Neuronal stem cell (in vitro differentiated cells): ENCODE measurements at places on chromosomes 1 and 21.
A peak's percentile ranks its signal among the peaks of the same experiment; 100 is the strongest.

DNA sequence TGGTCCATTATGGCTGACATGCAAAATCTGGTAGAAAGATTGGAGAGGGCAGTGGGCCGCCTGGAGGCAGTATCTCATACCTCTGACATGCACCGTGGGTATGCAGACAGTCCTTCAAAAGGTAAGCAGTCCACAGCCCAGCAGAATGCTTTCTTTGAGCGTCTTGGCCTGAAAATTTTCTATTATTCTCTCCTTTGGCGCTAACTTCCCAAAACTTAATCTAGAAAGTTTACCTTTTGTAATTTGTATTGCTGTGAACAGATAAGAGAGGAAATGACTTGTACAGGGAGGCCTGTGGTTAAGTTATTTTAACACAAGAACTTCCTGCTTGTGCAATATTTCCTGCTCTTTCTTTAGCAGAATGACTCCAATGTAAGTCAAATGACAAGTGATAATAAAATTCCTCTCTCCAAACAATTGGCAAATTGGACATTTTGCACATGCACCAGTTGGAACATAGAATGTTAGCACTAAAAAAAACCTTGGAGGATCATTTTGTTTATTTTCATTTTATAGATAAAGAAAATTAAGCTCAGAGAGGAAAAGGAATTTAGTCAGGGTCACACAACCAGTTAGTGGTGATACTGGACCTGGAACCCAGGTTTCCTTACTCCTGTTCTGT, 18.9 kb downstream of the CAP1 start:
- no peak for DNase-seq

DNA sequence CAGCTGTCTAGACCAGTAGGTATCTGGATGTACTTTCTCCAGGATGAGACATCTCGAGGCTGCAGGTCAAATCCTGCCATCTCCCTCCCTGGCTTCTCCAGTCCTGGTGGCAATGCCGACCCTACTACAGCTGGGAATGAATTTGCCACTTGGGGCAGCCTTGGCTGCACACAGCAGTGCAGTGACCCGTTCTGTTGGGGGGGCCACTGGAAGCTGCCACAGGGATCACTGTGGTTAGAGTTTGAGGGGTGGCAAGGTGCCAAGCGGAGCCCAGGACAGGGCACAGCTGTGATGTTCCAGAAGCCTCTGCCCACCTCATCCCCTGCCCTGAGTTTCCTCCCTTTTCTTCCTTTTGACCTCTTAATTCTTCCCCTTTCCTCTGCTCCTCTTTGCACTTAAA, 17.1 kb downstream of the COL6A2 start:
- no peak for DNase-seq

DNA sequence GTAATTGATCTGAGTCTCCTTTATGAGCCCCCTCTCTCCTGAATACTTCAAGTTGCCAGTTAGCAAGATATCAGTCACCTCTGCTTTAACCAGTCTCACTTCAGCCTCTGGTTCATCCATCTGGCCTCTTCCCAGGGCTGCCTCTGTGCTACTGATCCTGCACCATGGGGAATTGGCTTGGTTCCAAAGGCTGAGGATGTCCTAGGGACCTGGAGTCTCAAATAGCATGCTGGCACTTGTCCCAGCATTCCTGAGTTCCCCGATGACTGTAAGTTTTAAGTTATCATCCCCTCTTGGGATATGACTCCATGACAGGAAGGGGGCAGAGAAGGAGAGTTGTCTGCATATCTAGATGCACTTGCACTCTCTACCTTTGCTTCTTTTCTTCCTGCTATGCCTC, 252.0 kb downstream of the PTBP2 start:
- DNase-seq, result no peak

DNA sequence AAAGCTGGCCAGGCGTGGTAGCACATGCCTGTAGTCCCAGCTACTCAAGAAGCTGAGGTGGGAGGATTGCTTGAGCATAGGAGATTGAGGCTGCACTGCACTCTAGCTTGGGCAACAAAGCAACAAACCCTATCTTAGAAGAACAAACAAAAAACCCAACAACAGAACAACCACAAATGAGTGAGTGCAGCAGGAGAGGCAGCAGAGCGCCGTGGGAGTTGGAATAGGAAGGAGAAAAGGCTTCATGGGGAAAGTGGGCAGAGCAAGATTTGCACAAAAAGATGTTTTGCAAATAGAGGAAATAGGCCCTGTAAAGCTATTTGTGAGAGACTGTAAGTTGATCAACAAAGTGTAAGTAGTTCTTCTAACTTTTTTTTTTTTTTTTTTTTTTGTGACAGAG, 19.6 kb downstream of the SMAP2 start:
- DNase-seq, result no peak

DNA sequence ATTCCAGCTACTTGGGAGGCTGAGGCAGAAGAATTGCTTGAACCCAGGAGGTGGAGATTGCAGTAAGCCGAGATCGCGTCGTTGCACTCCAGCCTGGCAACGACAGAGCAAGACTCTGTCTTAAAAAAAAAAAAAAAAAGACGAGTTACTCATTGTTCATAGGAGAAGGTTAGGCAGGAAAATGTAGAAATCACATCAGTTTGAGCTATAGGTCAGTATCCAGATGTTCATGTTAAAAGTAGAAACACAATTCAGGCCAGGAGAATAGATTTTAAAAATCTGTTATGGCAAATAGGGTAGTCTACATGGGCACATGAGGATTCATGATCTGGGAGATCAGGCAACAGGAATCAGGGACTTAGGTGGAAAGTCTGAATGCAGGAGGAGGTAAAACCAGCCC, 57.7 kb downstream of the SELENOF start:
- DNase-seq, result no peak

DNA sequence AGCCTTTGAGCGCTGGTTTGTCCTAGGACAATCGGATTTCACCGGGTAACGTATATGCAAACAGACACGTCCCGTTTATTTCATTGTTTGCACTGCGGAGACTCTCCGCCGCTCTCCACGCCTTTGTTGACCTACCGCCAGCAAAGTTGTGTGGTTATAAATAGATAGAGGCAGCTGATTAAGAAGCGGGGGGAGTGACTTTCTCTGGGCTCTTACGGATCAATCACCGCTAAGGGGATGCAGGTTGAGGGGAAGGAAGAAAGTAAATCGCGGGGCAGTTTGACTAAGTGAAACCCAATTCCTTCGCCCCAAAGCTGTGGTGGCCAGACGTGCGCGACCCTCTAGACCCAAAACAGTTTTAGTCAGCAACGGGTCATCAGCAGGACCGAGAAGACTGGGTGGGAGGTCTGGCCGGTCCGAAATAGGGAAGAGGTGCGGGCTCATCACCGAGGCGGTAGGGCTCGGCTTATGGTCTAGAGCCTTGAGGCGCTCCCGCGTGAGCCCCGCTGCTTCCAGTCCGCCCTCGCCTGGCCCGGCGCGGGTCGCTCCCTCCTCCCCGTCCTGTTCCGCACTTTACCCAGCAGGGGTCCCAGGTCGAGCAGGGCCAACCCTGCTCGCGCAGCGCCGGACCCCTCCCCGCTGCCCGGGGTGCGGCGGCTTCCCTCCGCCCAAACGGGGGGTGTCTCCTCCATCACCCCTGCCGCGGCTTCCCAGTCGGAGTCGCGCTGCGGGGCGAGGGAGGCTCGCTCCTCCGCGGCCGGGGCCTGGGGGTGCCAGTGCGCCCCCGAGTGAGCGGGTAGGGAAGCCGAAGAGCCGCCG, 120.8 kb upstream of the RRP15 start:
- DNase-seq, result peak; percentile 65

DNA sequence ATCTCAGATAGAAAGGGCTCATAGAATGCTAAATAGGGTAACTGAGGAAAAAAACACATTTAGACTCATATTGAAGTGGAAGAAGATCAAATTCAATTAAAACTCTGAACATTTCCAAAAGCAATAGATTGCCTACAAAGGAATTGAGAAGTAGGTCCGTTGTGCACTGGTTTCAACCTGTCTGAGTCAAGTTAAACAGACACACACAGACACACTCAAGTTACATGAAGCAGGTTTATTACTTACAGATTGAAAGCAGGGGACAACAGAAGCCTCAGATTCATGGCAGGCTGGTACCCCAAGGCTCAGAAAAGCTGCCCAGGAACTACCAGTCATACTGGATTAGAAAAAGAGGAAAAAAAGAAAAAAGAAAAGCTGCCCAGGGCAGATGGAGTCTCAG, 20.7 kb upstream of the S100A2 start:
- no peak for DNase-seq

- no peak for DNase-seq
These were observed 28.4 kb downstream of the RNF2 start for GRCh38 chr1:185073725-185074124.

DNA sequence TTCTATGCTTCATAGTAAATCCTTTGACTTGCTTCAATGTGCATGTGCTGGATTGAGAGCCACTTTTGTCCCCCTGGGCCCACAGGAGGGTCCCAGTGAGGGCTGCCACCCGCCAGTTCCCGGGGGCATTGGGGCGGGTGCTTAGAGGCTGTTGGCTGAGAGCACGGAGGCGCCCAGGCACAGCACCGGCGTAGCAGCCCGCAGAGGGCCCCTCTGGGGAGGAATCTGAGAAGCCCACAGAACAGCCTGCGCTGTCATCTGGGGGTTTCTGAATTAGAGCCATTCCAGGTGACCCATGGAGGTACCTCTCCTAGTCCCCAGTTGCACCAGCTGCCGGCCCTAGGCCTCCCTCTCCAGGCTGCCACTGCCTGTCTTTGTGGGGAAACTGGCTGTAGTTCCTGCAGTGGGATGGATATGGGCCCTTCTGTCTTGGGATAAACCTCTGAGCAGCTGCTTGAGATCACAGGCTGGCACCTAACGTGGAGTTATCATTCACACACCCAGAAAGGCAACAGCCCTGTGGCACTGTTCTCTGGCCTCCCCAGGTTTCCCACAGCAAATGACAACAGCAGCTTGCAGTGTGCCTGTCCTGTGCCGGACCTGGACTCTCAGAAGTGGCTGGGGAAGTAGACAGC, 39.5 kb downstream of the TMEM51 start:
- no peak for DNase-seq

DNA sequence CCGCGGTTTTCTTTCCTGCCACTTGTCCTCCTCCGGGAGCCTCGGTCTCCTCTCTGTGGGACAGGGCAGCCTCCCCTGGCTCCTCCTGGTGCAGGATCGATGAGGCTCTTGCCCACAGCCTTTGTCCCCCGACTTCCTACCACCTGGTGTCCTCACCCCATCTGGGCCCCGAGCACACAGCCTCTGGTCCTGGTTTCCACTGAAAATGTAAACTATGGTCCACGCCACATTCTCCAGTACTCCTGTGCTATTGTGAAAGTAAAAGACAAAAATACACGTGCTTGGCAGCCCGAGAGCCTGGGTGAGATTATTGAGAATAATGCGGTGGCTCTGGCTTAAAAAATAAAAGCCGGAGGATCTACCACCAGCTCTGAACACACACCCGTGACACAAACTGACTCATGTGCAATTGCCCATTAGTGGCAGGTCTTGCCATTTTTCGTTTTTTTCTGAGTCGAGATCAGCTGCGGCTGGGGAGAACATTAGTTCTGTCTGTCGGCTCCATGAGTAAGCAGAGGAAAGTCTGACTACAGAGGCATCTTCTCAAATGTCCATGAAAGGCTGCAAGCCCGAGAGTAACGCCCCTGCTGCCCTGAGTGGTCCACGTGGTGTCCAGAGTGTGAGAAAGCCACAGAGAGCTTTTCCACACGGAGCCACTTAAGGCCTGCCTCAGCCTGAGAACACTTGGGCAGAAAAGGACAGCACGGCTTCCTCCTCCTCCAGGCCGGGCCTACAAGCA, 5.7 kb upstream of the COL6A2 start:
- DNase-seq, result no peak

- peak; percentile 20 for DNase-seq
These were observed 7.5 kb upstream of the PARK7 start for GRCh38 chr1:7953850-7954609.
